ENCODE measurements at places on chromosomes 3 and 15.

DNA sequence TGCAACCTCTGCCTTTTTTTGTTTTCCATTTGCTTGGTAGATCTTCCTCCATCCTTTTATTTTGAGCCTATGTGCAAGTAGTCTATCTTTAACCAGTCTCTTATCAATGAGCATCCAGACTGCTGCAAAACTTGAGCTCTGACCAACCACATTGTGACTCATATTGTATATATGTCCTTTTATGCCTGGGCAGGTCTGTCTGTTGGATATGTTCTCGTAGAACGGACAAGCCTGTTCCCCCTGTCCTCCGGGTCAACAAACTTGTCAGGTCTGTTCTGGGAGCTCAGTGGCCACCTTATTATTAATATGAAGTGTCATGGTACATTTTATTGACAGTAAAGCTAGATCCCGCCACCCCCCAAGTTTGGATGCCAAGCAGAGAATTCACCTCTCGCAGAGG lies 252.9 kb upstream of the ST8SIA2 start:
- DNase-seq, result no peak

- no peak for DNase-seq
These were observed 252.7 kb downstream of the TJP1 start for GRCh38 chr15:29569533-29570092.

- no peak for DNase-seq
These were observed 34.0 kb downstream of the PCSK6 start for GRCh38 chr15:101455291-101456025.

DNA sequence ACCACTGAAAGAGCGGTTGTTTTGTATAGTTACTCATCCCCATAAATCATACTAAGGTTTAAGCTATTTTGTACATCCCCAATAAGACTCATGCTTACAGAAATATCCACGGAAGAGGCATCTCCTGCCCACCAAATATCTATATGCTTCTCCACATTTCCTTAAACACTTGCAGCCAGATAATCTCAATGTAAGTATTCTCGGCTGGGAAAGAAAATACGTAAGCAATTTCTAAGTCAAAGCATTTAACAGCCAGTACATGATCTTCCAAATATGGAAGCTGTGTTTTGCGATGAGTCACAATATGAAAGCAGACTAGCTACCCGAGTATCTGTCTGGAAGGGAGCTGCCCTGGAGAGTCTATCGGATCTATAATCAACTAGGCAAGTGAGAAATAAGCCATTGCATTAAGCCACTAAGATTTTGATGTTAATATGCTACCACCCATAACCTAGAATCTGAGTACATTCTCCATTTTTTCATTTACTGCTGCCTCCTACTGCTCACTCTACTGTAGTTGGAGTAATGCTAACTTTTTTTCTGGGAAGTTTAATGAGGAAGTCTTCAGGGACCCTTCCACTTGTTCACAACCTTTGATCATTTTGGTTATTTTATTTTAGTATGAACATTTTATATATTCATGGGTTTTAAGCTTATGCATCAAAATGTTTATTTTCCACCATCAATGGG lies 26.9 kb upstream of the ZMAT3 start:
- DNase-seq, result no peak

DNA sequence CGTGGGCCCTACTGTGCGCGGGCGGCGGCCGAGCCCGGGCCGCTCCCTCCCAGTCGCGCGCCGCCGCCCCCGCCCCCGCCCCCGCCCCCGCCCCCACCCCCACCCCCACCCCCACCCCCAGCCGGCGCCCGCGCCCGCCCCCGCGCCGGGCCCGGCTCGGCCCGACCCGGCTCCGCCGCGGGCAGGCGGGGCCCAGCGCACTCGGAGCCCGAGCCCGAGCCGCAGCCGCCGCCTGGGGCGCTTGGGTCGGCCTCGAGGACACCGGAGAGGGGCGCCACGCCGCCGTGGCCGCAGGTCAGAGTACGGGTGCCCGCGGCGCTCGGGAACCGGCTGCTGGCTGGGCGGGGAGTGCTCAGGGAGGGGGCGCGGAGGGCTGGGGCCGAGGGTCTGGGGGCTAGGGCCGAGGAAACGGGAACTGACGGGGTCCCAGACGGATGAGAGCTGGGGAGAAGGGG lies 1.1 kb upstream of the PPARG start:
- DNase-seq, result no peak

- DNase-seq, result no peak
These were observed 10.5 kb upstream of the CCK start for GRCh38 chr3:42276141-42277132.

GRCh38 chr3:48536785-48537184 lies 19.8 kb downstream of the PFKFB4 start:
- no peak for DNase-seq

- DNase-seq, result no peak
These were observed 75.1 kb downstream of the ATP10A start for GRCh38 chr15:25787855-25788520.

- DNase-seq, result no peak
These were observed 93.0 kb downstream of the NECTIN3 start for GRCh38 chr3:111164621-111165020.

- no peak for DNase-seq
These were observed 16.1 kb downstream of the TMEM207 start for GRCh38 chr3:190433626-190434025.

- DNase-seq, result no peak
These were observed 307.9 kb upstream of the RBMS3 start for GRCh38 chr3:28972921-28973320.

GRCh38 chr15:39183164-39183881 lies 397.6 kb upstream of the THBS1 start:
- no peak for DNase-seq

DNA sequence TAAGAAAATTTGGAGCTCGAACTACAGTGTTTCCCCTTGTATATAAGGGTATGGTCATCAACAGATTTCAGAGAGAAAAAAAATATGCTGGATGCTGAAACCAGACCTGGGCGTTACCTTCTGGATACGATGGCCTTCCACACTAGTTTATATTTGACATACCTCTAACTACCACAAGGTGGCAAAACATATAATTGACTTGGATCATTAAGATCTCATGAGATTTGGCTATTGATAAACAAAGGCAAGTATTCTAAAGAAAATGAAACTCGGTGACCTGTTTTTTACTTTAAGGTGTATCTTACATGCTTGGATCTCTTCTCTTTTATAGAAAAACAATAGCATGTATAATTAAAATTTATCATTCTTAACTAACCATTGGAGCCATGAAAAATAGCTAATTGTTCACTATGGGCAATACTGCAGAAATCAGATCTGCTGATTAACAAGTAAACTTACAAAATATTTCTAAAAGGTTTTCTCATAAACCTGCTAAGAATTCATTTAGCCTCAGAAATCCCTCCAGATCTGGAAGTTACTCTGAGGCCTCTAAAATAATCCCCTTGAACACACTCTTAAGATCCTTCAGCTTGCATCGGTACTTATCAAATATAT lies 300.6 kb upstream of the KCNH8 start:
- no peak for DNase-seq

- DNase-seq, result no peak
These were observed 218.3 kb upstream of the SOX2 start for GRCh38 chr3:181493423-181493822.
